ENCODE measurements at places on chromosomes 2 and 18.

DNA sequence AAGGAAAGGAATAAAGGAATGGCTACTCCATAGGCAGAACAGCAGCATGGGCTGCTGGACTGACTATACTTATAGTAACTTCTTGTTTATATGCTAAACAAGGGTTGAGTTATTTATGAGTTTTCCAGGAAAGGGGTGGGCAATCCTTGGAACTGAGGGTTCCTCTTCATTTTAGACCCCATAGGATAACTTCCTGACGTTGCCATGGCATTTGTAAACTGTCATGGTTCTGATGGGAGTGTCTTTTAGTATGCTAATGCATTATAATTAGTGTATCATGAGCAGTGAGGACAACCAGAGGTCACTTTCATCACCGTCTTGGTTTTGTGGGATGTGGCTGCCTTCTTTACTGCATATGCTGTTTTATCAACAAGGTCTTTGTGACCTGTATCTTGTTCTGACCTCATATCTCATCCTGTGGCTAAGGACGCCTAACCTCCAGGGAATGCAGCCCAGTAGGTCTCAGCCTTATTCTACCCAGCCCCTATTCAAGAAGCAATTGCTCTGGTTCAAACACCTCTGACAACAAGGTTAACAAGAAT, 98.6 kb upstream of the CABLES1 start:
- DNase-seq = no peak

DNA sequence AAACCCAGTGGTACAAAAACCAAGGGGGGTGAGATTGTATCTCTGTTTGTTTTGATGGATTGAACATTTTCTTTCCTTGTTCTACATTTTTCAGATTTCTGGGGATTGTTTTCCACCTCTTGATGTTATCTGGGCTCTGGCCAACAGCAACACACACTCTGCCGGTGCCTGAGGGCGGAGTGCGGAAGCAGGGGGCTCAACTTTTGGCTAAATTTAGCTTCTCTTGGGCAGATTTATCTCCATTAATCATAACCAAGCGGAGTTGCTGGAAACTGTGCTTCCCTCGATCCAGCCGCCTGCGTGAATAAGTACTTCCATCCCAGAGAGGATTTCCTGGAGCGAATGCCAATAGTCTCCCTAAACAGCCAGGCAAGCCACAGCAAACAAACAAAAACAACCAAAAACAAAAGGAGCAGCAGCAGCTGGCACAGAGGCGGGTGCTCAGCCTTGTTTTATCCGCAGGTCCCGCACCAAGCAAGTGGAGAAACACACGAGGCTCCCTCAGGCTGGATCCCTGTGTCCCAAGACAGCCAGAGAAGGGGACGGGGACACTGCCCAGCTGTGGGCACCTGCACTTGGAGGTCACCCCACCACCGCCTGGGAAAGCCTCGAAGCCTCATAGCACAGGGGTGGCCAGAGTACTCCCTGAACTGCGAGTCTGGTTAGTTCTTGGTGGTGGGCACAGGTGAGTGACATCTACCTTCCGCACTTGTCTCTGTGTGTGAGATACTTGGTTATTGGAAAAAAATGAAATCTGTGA, 143.4 kb downstream of the NDUFA10 start:
- no peak for DNase-seq

DNA sequence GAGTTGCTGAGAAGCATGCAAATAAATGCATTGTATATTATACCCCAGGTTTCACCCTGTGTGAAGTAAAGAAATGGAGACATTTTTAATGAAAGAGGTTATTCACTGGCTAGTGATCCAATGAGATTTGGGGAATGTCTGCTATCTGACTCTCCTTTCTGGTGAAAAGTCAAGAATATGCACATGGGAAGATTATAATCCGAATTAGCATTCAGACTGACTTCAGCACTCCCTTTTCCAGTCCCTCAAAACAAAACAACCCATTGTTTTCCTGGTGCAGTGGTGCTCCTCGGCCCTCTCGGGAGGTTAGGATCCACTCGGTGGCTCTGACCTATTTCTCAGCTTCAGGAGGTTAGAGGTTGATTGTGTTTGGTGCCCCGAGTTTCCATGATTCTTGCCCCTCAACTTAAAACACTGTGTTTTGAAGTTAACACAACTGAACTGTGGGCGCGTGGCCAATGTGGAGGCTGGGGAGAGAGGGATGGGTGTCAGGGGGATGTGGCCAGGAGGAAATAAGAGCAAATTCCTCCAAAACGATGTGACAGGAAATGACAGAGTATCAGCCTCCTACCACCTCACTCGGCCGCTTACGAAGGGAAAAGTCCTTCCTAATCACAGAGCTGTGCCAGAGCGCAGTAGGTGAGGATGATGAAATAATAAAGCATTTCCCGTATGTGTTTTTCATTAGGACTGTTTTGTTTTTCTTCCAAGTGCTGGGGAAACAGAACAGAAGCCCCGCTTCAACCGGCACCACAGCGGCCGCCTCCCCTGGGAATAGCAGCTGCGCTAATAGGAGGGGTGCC, 440.1 kb downstream of the MTX2 start:
- DNase-seq = no peak

GRCh38 chr2:165197346-165197745, 6.5 kb downstream of the SCN3A start:
- DNase-seq = no peak

All from Kasumi-1 (cell line).